ENCODE measurements at places on chromosomes 12 and 14.

- no peak for DNase-seq
Observed at GRCh38 chr14:97920201-97920600, 1123.0 kb downstream of the VRK1 start.

GRCh38 chr14:22220427-22220826 lies 368.6 kb downstream of the DAD1 start:
- DNase-seq = no peak

GRCh38 chr12:13387101-13387500 lies 190.6 kb downstream of the EMP1 start:
- DNase-seq = no peak

- DNase-seq = peak; percentile 26
Observed at GRCh38 chr12:48189331-48190125, 6.1 kb downstream of the CCDC184 start.

GRCh38 chr14:54683882-54684794 lies 117.2 kb downstream of the SAMD4A start:
- no peak for DNase-seq

GRCh38 chr12:12338527-12339168 lies 11.4 kb downstream of the MANSC1 start:
- DNase-seq = no peak

DNA sequence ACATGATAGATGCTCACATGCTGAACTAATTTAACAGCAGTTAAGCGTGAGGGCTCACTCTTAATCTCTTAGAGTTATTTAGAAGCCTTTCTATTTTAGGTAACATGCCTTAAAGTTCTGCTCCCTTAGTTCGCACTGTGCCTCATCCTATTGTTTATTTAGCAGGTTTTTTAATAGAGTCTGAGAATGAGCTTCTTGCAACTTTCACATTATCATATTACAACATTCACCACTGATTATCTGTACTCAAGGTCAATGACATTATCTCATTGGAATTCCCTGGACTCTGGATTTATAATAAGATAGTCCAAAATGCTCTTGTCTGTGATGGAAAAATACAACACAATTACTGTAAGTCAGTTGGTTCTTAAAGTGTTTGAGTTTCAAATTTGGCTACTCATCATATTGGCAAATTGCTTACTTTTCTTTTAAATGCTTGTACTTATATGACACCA lies 183.6 kb upstream of the SLC38A2 start:
- no peak for DNase-seq

All from amygdala (tissue), 56 donors.